ENCODE measurements at places on chromosomes 13 and 19. TPM values are rescaled to one million over a fixed set of nuclear protein-coding genes. Genes with fewer than 3 reads are reported as not detected.

The SIGLEC11 gene
- total RNA-seq, result not detected

The SPRED3 gene
- total RNA-seq, result 0.56 TPM

GRCh38 chr13:96112936-96113335 is 23.0 kb downstream of the HS6ST3 start:
- ATAC-seq, result no peak

GRCh38 chr13:44574466-44574855 is 1.7 kb downstream of the TSC22D1 start:
- no peak for ATAC-seq

The KIR2DL3 gene
- total RNA-seq, result not detected

The ZNF626 gene
- 4.9 TPM for total RNA-seq

The ATP12A gene
- total RNA-seq, result 0.24 TPM

The ZNF583 gene
- 0.48 TPM for total RNA-seq

The ZNF765 gene
- total RNA-seq, result 5.3 TPM

DNA sequence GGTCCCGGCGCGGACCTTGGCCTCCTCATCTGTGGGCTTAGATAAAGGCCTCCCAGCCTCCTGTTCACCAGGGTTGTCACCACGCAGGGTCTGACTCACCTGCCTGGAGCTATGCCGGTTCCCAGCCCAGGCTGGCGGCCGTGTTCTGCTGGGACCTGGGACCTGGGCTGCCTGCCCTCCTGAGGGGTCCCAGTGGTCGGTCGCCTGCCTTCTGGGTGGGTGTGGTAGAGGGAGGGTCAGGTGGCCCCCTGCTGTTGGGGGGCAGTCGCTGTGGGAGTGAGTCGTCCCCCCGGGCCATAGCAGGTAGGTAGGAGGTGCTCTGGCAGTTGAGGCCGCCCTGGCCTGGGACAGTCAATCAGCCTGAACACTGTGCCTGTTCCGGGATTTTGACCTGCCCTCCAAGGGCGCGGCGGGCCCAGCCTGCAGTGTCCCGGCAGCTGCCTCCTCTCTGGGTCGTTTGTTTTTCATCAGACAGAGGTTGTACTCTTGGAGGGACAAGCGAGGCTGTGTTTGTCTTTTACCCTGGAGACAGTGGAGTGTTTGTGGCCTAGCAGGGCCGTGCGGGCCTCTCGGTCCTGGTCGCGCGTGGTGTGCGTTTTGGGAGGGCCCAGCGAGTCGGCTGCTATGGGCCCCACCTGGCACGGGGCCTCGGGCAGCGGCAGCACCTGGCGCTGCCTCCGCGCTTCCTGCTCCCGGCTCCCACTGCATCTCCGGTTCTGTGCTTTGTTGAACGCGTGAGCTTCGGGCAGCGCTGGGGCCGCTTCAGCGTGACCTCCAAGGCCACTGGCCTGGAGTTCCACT is 2.6 kb downstream of the ADAT3 start:
- peak; percentile 56 for ATAC-seq

The STARD13 gene
- total RNA-seq, result 2.3 TPM

GRCh38 chr19:4454747-4455718 is 2.6 kb downstream of the UBXN6 start:
- peak; percentile 77 for ATAC-seq

The ELANE gene
- not detected for total RNA-seq
